ENCODE measurements at places on chromosomes 16 and 17. TPM values are rescaled to one million over a fixed set of nuclear protein-coding genes. Genes with fewer than 3 reads are reported as not detected.

- H3K36me3 ChIP-seq: no peaks in the 10 kb centered on the region
- H3K27me3 ChIP-seq: no peaks in the 10 kb centered on the region
- no peak overlapping the region for H3K4me3 ChIP-seq
- no peak overlapping the region for H3K27ac ChIP-seq
- DNase-seq: no peak
These were observed 234.3 kb downstream of the IRX3 start for GRCh38 chr16:54052271-54052670.

DNA sequence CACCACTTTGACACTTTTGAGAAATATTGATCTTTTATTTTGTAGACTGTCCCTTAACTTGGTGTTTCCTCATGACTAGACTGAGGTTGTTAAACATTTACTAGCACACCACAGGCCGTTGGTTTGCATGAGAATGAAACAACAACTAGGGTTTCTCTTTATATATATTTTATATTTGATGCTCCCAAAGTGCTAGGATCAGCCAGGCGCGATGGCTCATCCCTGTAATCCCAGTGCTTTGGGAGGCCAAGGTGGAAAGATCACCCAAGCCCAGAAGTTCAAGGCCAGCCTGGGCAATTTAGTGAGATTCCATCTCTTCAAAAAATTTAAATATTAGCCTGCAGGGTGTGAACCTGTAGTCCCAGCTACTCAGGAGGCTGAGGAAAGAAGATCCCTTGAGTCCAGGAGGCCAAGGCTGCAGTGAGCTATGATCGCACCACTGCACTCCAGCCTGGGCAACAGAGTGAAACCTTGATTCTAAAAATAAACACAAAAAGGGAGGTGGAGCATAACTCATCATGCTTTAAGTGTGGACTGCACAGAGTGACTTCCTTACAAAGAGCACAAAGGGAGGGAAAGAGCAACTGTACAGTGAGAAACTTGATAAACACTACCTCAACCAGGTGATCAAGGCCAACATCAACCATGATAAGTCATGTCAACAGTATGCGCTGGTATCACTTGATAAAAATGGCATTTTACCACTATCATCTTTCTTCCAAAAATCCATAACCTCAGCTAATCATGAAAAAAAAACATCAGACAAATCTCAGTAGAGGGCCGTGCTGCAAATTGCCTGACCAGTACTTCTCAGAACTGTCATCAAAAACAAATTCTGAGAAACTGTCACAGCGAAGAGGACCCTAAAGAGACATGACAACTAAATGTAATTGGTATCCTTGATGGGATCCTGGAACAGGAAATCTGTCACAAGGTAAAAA is 72.8 kb upstream of the ATF7IP2 start:
- H3K27ac ChIP-seq: no peak overlapping the region
- no peak overlapping the region for H3K4me3 ChIP-seq
- H3K4me1 ChIP-seq: no peaks in the 10 kb centered on the region
- H3K27me3 ChIP-seq: no peaks in the 10 kb centered on the region

GRCh38 chr16:57941016-57941664 is 29.8 kb downstream of the CNGB1 start:
- H3K36me3 ChIP-seq: no peaks in the 10 kb centered on the region
- peaks cover 18% of the 10 kb centered on the region for H3K4me1 ChIP-seq
- no peak overlapping the region for H3K4me3 ChIP-seq
- H3K27ac ChIP-seq: no peak overlapping the region
- DNase-seq: peak; percentile 90

DNA sequence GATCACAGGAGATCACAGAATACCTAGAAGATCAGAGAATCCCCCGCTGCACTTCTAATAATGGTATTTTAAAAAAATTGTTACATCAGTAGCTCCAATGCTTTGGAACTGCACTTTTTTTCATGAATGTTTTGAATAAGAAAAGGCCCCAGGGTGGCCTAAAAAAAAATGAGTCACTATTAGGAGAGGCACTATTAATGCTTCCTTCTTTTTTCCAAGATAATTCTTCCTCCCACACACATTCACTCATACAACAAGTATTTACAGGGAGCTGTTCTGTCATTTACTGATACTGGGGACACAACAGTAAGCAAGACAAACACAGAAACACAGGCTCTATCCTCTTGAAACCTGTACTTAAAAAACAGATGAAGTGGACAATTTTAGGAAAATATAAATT is 675 bp upstream of the PDZD9 start:
- no peak overlapping the region for H3K4me3 ChIP-seq
- no peak overlapping the region for H3K27ac ChIP-seq
- H3K36me3 ChIP-seq: no peaks in the 10 kb centered on the region
- no peaks in the 10 kb centered on the region for H3K27me3 ChIP-seq
- DNase-seq: no peak

- H3K4me1 ChIP-seq: peaks cover 11% of the 10 kb centered on the region
- no peak overlapping the region for H3K27ac ChIP-seq
- DNase-seq: peak; percentile 30
- no peak overlapping the region for H3K4me3 ChIP-seq
These were observed 64.8 kb downstream of the NT5M start for GRCh38 chr17:17367931-17368330.

- peak; percentile 90 for DNase-seq
- H3K27ac ChIP-seq: no peak overlapping the region
- peaks cover 16% of the 10 kb centered on the region for H3K4me1 ChIP-seq
These were observed 558 bp downstream of the SOX15 start for GRCh38 chr17:7589204-7589868.

DNA sequence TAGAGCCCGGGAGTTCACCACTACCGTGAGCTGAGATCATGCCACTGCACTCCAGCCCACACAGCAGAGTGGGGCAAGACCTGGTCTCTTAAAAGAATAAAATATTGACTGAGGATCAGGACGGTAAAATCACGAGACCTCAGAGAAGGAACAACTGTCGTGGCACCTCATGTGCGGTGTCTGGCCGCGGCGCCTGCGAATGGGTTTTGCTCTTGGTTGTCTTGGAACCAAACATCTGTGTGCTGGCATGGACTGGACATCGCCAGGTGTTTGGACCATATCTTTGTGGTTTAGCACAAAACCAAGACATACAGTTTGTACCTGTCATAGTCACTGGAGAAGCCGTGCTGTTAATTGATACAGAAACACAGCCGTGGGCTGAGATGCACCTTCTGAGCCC is 212.9 kb upstream of the CHMP6 start:
- H3K27me3 ChIP-seq: no peaks in the 10 kb centered on the region
- DNase-seq: no peak
- peaks cover 33% of the 10 kb centered on the region for H3K4me1 ChIP-seq
- no peak overlapping the region for H3K4me3 ChIP-seq
- H3K27ac ChIP-seq: no peak overlapping the region

DNA sequence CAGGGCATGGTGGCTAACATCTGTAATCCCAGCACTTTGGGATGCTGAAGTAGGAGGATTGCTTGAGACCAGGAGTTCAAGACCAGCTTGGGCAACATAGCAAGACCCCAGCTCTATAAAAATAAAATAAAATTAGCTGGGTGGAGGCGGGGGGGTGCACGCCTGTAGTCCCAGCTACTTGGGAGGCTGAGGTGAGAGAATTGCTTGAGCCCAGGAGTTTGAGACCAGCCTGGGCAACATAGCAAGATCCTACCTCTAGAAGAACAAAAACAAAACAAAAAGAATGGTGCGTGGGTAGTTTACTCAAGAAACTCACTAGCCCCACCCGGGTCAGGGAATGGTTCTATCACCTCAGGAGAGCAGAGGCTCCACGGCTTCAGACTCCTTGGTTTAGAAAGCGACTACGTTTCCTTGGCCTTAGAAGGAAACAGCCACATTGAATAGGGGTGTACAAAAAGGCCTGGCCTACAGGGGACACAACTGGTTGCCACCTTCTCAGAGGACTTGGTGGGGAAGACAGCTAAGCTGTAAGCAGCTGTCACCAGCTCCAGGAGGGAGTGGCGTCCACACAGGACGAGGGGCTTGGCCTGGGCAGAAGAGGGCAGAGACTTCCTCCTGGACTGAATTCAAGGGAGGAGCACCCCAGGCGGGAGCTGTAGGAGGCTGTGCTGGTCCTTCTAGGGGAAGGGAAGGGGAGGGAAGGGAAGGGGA is 716 bp downstream of the TK1 start:
- peaks cover 3% of the 10 kb centered on the region for H3K36me3 ChIP-seq
- no peaks in the 10 kb centered on the region for H3K27me3 ChIP-seq
- peak; percentile 73 for DNase-seq
- no peak overlapping the region for H3K4me3 ChIP-seq
- H3K4me1 ChIP-seq: peaks cover 12% of the 10 kb centered on the region

DNA sequence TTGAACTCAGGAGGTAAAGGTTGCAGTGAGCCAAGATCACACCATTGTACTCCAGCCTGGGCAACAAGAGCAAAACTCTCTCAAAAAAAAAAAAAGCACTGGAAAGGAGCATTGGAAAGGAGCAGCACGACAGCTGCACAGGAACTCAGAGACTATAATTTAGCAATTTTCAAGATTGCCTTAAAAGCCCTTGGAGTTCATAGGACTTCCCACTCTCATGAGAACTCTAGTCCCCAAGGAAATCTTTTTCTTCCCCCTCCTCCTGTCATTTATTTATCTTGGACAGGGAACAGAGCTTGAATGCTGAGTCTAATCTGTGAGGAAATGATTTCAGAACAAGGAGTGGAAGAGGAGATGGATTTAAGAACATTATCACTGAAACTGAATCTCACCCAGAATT is 69.0 kb downstream of the PLXDC1 start:
- DNase-seq: no peak
- H3K36me3 ChIP-seq: no peaks in the 10 kb centered on the region
- no peak overlapping the region for H3K4me3 ChIP-seq
- H3K4me1 ChIP-seq: peaks cover 28% of the 10 kb centered on the region
- H3K27me3 ChIP-seq: no peaks in the 10 kb centered on the region
- no peak overlapping the region for H3K27ac ChIP-seq

GRCh38 chr16:89586853-89587252 is 11.3 kb downstream of the CPNE7 start:
- H3K27ac ChIP-seq: no peak overlapping the region
- H3K36me3 ChIP-seq: no peaks in the 10 kb centered on the region
- no peak overlapping the region for H3K4me3 ChIP-seq
- H3K27me3 ChIP-seq: no peaks in the 10 kb centered on the region
- no peak for DNase-seq

GRCh38 chr17:68599091-68599490 is 2.1 kb downstream of the FAM20A start:
- H3K27me3 ChIP-seq: no peaks in the 10 kb centered on the region
- no peak for DNase-seq
- peak overlapping the region; percentile 90 for H3K27ac ChIP-seq
- peak overlapping the region; percentile 64 for H3K4me3 ChIP-seq

DNA sequence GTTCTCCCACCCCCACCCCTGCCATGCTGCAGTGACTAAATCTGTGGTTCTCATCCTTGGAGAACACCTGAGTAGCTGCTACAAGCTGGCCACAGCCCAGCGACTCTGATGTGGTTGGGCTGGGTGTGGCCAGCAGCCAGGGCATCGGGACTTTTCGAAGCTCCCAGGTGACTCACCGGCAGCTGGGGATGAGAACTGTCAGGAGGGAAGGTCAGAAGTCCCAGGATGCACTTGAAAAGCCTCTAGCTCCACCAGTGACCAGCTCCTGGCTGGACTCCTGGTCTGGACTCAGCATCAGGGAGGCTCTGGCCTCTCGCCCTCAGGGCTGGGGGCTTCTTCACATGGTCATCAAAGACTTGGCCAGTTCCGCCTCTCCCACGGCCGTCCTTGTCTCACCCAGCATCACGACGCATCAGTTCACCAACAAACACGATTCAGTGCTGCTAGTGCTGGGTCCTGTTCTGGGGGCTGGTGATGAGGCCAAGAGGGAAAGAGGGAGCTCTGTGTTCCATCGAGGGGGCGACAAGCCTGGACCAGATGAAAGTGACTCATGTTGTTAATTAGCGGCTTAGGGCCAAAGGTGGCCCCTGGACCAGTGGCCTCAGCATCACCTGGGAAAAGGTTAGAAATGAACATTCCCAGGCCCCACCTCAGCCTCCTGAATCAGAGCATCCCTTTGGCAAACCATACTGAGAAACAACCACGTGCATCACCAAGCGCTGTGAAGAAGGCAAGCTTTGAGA is 3.9 kb upstream of the C17orf99 start:
- peak; percentile 89 for DNase-seq
- no peaks in the 10 kb centered on the region for H3K36me3 ChIP-seq
- peaks cover 55% of the 10 kb centered on the region for H3K4me1 ChIP-seq
- no peaks in the 10 kb centered on the region for H3K27me3 ChIP-seq
- H3K27ac ChIP-seq: no peak overlapping the region
- H3K4me3 ChIP-seq: no peak overlapping the region

DNA sequence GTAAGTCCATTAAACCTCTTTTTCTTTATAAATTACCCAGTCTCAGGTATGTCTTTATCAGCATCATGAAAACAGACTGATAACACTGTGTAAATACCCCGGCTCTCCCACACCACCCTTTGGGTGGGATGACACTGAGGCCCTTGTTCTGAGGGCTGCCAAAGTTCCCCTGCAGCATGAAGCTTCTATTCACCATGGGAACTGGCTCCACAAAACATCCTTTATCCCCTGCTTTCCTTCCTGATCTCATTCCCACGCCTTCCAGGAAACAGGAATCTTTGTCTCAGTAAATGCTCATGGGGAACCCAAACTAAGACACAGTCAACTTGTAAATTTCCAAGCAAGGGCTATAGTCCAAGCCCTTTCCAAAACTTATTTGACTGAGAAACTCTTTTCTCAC is 88.4 kb downstream of the ABCC12 start:
- DNase-seq: no peak
- no peaks in the 10 kb centered on the region for H3K4me1 ChIP-seq
- no peaks in the 10 kb centered on the region for H3K27me3 ChIP-seq

DNA sequence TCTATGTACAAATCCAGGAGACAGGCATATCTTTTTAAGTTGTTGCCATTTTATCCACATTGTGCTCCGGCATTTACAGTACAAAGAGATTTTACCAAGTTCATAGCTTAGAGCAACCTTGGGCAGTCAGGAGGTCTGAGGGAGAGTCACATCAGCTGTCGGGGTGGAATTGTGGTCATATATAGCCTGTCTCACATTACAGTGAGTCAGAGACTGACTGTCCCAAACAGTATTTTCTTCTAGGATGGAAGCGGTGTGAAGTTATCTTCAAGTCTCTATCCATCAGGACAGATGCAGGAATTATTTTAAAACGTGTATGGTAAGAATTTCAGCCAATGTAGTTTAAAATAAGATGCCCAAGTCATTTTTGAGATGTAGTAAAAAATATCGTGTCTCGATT is 53.0 kb downstream of the GPRC5B start:
- no peaks in the 10 kb centered on the region for H3K27me3 ChIP-seq
- H3K36me3 ChIP-seq: no peaks in the 10 kb centered on the region
- H3K4me3 ChIP-seq: no peak overlapping the region
- no peaks in the 10 kb centered on the region for H3K4me1 ChIP-seq
- no peak for DNase-seq

GRCh38 chr16:11412175-11412904 is 67.1 kb downstream of the RMI2 start:
- no peaks in the 10 kb centered on the region for H3K4me1 ChIP-seq
- no peak for DNase-seq
- no peaks in the 10 kb centered on the region for H3K27me3 ChIP-seq

GRCh38 chr17:3718201-3718600 is 5.5 kb upstream of the HASPIN start:
- H3K36me3 ChIP-seq: peaks cover 62% of the 10 kb centered on the region
- no peak overlapping the region for H3K27ac ChIP-seq
- peaks cover 31% of the 10 kb centered on the region for H3K4me1 ChIP-seq
- no peak for DNase-seq
- H3K27me3 ChIP-seq: no peaks in the 10 kb centered on the region

Gene CD300E
- total RNA-seq: 6.5 TPM

Gene CACNG4
- 9.3 TPM for total RNA-seq

Gene TAF15
- total RNA-seq: 142 TPM

Gene KRT24
- total RNA-seq: not detected

Gene ZNF785
- 16.3 TPM for total RNA-seq

Gene CNGB1
- total RNA-seq: not detected

Gene ERI2
- 16.5 TPM for total RNA-seq

Gene ABCA3
- 598 TPM for total RNA-seq

Gene LRRC75A
- 2.5 TPM for total RNA-seq

Gene NKD1
- total RNA-seq: 47.2 TPM

All from upper lobe of right lung (tissue), 1 donor.